ENCODE measurements at places on chromosomes 6 and 20.
A peak's percentile ranks its signal among the peaks of the same experiment; 100 is the strongest.

DNA sequence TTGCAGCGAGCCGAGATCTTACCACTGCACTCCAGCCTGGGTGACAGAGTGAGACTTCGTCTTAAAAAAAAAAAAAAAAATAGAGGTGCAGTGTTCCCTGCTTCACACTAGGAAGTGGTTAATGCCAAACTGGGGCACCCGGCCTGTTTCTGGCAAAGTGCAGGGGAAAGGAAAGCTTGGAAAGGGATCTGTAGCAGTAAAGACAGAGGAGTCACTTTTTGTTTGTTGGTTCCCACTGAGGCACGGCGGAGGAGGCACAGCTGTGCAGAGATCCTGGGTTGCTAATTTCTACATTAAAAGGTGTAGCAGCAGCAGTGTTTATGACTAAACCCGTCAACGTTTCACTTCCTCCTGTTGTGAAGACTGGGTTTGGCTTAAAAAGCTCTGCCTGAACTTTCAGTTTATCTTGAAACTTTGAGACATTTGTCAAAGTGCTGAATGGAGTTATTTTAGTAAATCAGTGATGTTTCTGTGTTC lies 125.6 kb downstream of the CARMIL1 start:
- DNase-seq: peak; percentile 42

GRCh38 chr6:65110031-65110430 lies 597.0 kb downstream of the EYS start:
- DNase-seq: no peak

DNA sequence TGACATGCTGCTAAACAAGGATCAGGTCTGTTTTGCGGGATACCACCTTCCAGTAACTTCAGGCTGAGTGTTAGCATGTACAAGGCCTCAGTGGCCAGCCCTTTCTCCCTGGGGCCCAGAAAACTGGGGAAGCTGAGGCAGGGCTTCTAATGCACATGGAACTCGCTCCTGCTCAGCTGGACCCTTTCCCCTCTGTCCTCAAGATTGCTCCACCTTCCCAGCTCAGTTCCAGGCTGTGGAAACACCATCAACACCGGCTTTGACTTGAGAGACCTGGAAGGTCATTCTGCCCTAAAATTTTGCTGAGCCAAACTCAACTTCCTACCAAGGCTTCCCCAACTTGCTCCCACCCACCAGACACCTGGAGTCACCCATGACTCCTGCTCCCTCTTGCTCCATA lies 4.2 kb upstream of the BLCAP start:
- no peak for DNase-seq

GRCh38 chr6:41719436-41720261 lies 15.8 kb downstream of the TFEB start:
- no peak for DNase-seq

DNA sequence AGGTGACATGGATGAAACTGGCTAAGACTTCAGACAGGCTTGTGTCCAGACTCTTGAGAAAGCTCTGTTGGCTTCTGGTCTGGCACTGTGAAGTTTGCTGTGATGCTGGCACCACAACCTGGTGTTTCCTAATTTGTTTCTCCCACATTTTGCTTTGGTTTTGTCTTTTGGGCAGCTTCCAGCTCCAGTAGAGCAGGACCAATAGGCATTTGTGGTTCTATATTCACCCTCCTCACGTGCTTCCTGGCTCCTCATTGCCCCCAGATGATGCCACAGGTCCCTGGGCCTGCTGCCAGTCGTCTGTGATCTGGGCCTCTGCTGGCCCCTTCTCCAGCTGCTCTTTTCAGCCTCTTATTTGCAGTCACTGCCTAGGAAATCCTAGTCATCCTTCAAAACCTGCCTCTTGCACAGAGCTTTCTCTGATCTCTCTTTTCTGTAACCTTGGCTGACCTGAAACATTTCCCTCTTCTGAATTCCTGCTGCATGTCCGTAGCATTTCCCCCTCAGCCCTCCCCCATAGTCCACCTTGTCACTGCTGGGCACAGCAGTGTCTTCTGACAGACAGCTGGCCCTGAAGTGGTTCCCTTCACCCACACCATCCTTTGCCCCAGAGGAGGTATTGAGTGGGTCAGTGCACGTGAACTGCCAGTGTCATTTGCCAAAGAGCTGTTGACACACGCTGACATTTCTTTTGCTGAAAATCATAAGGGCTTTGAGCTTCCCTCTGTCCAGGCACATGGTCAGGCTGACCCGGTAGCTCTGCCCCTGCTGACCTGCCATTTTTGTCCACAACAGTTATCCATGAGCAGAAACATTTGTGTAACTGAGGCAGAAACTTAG lies 63.0 kb downstream of the PTPN1 start:
- no peak for DNase-seq

DNA sequence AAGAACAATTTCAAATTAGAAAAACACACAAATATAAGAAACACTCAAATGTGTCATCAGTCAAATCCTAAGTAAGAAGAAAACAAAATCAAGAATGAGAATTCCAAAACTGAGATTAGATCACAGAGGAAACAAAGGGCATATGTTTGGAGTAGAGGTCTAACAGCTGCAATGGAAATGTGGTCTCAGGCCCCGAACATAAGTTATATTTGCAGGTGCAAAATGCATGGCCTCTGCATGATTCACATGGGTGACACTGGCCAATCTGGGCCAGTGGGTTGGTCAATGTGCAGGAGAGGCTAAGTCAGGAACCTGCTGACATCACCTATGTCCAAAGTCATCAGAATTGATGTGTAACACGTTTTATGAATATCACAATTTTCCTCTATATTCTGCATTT lies 108.5 kb upstream of the MAP7 start:
- DNase-seq: no peak

DNA sequence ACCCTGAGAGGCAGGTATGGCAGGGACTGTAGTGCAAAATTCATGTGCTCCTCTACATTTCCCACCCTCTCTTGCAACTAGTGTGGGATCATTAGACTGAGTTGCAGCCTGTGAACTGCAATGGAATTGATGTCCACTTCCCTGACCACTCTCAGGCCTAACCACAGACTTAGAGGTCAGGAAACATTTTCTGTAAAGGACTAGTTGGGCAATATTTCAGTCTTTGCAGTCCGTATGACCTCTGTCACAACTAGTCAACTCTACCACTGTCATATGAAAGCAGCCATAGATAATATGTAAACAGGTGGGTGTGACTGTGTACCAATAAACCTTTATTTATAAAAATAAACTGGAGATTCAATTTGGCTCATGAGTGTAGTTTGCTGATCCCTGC lies 134.4 kb upstream of the TOP1 start:
- DNase-seq: no peak

- DNase-seq: no peak
Observed at GRCh38 chr20:34013554-34013953, 19.8 kb downstream of the RALY start.

DNA sequence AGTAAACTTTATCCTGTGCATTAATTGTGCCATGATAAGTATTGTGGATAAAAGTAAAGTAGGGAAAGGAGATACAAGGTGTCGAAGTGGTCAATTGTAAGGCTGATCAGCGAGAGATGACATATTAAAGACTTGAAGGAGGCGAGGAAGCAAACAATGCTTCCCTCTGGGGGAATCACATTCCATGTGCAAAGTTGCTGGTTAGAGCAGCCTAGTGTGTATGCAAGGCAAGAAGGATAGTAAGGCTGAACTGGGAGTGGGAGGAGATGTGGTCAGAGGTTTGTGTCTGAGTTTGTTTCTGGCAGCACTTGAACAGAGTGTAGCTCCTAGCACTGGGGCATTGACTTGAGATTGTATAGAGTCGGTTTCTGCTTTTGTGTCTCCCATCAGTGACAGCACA lies 122.9 kb downstream of the SLC35F1 start:
- DNase-seq: no peak

GRCh38 chr6:154478701-154479060 lies 31.8 kb downstream of the CNKSR3 start:
- DNase-seq: no peak

GRCh38 chr6:119501798-119502483 lies 152.4 kb upstream of the MAN1A1 start:
- no peak for DNase-seq

- DNase-seq: no peak
Observed at GRCh38 chr6:42694586-42694985, 27.8 kb downstream of the PRPH2 start.

- no peak for DNase-seq
Observed at GRCh38 chr20:32366380-32366779, 8.2 kb downstream of the ASXL1 start.

DNA sequence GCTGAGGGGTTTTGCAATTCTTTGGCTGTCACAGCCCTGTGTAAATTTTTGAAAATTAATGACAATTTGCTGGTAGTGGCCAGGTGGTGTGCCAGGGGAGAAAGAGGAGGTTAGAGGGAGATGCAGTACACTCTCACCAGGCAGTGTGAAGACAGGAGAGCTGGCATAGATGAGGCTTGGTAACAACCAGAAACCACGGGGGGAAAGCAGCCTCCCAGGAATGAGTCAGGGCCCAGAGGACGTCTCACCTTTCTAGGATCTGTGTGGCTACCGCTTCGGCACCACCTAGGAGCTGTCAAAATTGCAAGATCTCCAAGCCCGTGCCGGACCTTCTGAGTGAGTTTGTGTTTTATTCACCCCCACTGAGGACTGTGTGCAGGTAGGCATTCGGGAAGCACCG lies 171.4 kb downstream of the PACRG start:
- DNase-seq: no peak

GRCh38 chr6:161434350-161434749 lies 160.5 kb upstream of the AGPAT4 start:
- no peak for DNase-seq

- DNase-seq: no peak
Observed at GRCh38 chr20:6888736-6889395, 121.4 kb downstream of the BMP2 start.

GRCh38 chr6:130420911-130421310 lies 55.1 kb downstream of the TMEM200A start:
- DNase-seq: no peak

GRCh38 chr20:32855387-32855786 lies 3.3 kb upstream of the EFCAB8 start:
- no peak for DNase-seq

GRCh38 chr6:107535626-107536025 lies 45.7 kb downstream of the SOBP start:
- no peak for DNase-seq

GRCh38 chr6:112284603-112285002 lies 30.2 kb upstream of the LAMA4 start:
- DNase-seq: no peak

- no peak for DNase-seq
Observed at GRCh38 chr20:24422091-24422760, 47.2 kb upstream of the SYNDIG1 start.

- DNase-seq: no peak
Observed at GRCh38 chr6:105981002-105981887, 104.9 kb upstream of the PRDM1 start.

DNA sequence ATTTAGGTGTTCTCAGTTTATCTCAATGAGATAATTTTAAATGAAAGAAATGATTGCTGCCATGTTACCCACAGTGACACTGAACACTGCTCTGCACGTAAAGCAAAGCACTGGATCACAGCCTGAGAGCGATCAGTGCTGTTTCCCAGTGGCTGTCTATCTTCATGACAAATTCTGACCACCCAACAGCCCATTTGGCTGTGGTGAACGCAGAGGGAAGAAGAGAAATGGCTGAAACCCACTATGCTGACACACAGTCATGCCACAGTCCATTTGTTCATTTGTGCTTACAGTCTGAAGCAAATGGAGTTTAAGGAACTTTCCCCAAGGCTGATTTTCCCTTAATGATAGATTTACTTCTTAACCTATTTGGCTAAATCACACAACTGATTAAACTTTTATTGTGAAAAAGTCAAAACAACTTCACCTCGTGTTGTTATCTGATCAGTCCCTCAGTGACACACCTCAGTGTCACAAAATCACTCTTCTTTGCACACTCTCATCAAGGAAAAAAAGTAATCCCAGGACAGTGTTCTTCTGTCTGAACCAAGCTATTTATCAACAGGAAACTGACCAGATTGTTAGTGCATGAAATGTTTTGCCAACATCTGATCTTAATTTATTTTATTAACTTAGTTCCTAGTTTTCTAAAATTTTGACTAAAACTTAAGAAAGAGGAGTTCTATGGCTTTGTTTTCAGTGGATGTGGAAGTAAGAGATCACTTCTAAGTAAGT lies 225.1 kb downstream of the TBX18 start:
- DNase-seq: no peak

DNA sequence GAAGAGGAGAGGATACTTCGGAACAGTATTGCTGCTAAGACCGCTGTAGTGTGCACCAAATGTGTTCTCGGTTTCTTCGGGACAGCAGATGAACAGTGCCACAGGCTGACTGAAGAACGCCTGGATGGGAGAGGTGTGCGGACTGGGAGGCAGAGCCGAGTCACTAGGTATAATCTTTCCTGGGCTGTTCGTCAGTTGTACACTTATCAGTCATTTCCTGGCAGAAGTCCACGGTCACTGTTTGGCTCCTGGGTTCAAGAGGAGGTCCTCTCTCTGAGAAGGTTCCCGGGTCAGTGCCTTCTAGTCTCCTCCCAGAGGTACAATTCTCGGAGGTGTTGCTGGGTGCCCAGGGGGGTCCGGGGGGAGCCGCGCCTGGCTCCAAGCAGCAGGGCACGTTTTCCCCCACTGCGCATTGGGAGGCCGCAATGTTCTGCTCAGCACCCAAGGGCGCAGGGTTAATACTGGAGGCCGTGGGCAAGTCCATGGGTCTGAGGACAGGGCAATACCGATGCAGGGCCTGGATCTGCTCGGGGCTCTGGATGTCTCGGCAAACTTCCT lies 38.1 kb downstream of the GJA10 start:
- no peak for DNase-seq

GRCh38 chr6:137995371-137995770 lies 111.8 kb downstream of the PERP start:
- no peak for DNase-seq

DNA sequence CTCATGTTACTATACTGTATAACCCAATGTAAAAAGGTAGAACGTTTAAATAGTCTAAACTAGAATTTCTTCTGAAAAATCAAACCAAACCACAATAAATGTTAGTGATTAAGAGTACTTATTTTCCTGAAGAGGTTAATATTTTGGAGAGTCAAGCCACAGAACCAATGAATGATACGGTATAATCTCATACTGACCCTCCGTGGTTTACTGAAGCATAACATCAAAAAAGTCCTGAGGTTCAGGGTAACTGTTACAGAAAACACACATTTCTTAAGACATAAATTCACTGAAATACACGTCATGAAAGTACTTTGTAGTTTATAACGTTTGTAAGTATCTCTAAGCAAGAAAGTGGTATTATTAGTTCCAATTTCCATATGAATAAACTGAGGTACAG lies 28.9 kb downstream of the ESF1 start:
- no peak for DNase-seq

DNA sequence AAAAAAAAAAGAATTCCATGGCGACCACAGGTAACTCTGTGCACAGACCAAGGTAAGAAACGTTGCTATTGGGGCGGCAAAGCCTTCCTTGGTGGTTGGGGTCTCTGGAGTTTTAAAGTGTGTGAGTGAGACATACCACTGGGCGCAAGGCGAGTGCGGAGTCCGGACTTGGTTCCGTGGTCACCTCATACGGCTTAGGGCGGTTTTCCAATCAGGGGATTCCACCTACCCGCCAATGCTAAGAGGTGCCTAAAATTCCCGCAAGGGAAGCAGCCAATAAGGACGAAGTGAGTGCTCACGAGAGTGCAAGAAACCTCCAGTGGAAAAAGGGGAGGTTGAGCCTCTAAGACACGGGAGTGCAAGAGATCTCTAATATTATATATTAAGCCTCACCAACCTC lies 68.6 kb upstream of the PRSS16 start:
- no peak for DNase-seq

GRCh38 chr20:43904827-43905177 lies 9.8 kb upstream of the TOX2 start:
- DNase-seq: no peak

All from KBM-7 (cell line).